GM04503 (cell line): ENCODE measurements at places on chromosomes 12 and 14.

DNA sequence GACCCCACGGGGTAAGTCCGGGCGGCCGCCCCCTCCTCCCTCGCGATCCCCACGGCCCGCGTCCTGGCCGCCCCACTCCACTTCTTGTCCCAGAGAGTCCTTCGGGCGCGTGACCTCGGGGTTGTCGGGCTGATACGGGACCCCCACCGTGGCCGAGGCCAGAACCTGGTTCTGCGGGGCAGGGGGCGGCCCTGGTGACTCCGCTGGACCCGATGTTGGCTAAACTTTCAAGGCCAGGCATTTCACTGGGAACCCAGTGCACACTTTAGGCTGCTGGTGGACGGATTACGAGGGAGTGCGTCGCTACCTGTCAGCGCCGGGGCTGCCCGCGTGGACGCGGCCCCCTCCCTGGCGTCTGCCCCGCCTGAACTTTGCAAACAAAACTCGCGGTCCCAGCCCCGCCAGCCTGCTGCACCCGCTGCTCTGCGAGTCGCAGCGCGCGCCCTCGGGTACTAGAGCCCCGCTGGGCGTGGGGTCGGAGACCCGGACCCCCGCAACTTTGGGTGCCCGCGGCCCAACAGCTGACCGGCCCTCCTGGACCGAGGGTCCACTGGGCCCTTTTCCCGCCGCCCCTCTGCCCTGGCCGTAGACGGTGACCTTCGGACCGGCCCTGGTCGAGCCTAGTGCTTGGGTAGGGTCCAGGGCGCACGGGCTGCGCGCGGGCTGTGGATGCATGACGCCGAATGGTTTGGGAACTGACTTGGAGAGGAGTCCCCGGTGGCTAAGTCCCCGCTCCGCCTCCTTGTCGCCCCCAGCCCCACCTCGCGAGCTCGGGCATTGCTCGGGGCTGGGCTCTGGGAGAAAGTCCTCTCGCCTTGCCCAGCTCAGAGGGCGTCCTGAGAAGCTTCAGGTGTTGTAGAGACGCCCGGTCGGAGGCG lies 624 bp downstream of the RIN3 start:
- no peak for DNase-seq

DNA sequence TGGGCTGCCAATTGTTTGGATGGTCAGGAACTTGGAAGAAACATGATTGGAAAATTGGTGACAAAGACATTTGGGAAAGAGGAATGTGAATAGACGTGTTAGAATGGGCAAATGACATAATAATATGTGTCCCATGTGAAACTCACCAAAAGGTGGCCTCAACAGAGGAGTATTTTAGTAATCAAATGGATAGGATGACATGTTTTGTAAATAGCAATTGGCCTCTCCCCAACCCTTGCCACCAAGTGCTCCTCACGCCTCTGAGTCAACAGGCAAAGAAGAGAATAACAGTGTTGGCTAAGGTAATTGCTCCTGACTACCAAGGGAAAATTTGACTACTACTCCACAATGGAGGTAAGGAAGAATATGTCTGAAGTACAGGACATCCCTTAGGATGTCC lies 81.4 kb downstream of the ATXN7L3B start:
- DNase-seq: no peak

DNA sequence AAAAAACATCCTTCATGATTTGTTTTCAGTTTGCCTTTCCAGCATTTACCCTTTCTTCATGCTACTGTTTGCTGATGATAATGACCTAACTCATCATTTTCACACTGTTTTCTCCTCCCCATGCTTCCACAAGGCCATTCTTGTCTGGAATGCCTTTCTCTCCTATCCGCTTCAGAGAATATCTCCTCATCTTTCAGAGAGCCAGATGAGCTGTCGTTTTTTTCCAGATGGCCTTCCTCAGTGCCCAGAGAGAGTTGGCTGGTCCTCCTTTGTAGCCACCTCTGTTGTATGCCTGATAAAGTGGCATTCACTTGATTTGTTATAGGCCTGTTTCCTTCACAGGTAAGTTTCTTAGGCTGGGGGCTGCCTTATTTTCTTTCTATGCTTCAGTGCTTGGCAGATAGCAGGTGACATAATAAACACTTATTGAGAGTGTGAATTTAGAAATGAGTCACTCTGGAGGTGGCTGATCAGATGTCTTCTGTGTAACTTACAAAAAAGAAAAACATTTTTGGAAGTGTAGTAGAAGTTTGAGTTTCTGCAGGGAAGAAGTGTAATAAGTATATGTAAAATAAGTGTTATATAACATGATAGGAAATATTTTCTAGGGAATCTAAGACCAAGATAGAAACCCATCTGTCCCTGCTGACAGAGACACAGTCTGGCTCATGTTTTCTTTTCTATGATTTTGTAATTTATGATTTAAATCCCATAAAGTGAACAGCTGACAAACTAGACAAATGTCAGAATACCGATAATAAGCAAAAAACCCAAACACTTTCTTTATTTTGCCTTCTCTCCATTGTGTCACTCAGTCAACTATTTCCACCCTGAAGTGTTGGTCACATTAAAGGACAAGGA lies 174.5 kb downstream of the DACT1 start:
- DNase-seq: no peak

GRCh38 chr14:103543721-103544387 lies 14.9 kb downstream of the TRMT61A start:
- DNase-seq: no peak

GRCh38 chr14:35355981-35356841 lies 48.3 kb downstream of the NFKBIA start:
- DNase-seq: peak; percentile 39

DNA sequence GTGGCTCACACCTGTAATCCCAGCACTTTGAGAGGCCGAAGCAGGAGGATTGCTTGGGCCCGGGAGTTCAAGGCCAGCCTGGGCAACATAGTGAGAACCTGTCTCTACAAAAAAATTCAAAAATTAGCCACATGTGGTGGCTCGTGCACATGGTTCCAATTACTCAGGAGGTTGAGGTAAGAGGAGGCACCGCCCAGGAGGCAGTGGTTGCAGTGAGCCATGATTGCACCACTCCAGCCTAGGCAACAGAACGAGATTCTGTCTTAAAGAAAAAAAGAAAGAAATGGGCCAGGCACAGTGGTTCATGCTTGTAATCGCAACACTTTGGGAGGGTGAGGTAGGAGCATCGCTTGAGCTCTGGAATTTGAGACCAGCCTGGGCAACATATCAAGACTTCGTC lies 33.5 kb downstream of the MAP1LC3B2 start:
- no peak for DNase-seq

GRCh38 chr12:4813741-4814140 lies 93.5 kb downstream of the GALNT8 start:
- no peak for DNase-seq

- DNase-seq: no peak
Measured at GRCh38 chr14:96274122-96274521, 18.1 kb downstream of the BDKRB1 start.

DNA sequence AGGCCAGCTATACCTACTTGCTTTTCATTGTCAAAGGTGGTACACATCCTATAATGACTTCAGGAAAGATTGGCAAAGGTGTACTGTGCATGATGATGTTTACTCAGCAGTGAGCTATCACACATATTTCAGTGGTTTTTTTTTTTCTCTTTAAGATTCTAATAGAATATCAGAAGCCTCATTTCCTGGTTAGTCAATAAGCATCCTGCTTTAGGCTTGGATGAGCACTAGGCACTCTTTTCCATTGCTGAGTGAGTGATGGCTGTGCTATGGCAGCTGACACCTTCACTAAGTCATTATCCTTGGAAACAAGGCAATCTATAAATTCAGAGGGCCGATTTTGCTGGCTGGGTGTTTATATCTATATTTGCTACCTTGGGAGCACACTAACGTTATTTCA lies 161.1 kb upstream of the RASSF8 start:
- no peak for DNase-seq

DNA sequence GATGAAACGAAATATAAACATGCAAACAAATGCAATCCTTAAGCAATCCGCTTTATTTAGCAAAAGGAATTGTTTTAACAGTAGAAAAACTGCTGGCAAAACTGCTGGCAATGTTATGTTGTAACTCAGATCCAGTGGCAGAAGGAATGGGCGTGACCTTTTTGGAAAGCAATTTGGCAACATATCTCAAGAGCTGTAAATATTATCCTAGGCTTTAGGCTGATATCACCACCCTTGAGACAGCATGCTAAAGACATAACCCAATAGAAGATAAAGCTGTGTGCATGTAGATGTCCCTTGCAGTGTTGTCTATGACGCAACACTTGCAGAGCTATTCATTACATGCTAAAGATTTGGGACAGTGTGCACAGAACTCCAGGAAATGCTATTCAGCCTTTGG lies 138.5 kb downstream of the DICER1 start:
- DNase-seq: peak; percentile 18

GRCh38 chr14:31388687-31389413 lies 31.5 kb downstream of the HEATR5A start:
- no peak for DNase-seq

DNA sequence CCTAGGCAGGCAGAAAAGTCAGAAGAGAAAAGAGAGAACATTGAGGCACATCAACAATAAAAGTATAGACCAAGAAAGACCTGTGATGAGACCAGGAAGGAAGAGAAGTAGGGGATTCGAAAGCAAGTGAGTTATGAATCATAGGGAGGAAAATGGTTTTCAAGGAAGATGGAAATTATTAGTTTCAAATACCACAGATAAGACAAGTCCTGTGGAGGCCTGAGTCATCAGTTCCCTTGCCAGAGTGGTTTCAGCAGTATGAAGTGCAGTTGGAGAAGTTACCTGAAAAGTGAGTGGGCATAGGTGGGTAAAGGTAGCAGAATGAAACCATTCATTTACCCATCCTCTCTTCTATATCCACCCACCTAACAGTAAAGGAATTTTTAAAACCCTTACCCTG lies 25.2 kb upstream of the TSPAN8 start:
- DNase-seq: no peak
